Peyer's patch (tissue), 4 donors: ENCODE measurements at places on chromosomes 1 and 21. TPM values are rescaled to one million over a fixed set of nuclear protein-coding genes. Genes with fewer than 3 reads are reported as not detected.

BCAS2 gene
- total RNA-seq: 21.5 TPM

DNA sequence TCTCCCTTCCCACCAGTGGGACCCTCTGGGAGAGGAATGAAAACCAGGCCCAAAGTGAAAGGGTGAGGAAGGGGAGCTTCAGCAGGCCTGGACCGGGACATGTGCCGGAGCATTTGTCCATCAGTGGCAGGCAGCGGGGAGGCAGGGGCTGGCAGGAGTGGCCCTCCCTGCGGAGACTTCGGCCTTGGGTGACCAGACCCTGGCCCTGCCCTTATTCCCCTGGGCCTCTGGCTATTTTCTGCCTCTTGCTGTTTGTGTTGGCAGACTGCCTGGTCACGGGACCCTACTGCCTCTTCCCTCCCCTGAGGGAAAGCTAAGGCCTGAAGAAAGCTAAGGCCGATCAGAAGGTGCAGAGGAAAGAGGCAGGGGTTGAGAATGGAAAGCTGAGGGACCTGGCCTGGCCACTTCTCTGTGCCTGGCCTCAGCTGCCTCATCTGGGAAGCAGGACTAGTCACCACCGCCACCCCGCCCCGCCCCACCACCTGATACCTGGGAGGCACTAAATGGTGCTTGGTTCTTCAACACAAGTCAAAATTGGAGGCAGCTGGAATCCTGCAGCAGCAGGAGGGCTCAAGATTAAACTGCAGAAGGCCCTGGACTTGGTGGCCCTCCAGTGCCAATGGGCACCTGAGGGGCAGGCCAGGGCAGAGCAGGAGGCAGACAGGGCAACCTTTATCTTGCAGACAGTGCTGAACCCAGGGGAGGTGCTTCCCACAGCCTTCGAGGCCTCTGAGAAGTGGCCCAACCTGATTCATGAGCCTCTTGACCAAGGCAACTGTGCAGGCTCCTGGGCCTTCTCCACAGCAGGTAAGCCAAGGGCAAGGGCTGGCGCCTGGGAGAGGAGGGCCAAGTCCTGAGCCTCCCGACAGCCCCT, 7.9 kb downstream of the TINAGL1 start:
- DNase-seq: no peak
- H3K4me1 ChIP-seq: no peaks in the 10 kb centered on the region
- no peak overlapping the region for H3K4me3 ChIP-seq

- H3K4me1 ChIP-seq: no peaks in the 10 kb centered on the region
- H3K4me3 ChIP-seq: no peak overlapping the region
- no peak for DNase-seq
- H3K36me3 ChIP-seq: no peaks in the 10 kb centered on the region
- no peak overlapping the region for H3K27ac ChIP-seq
Observed at GRCh38 chr1:7008975-7009740, 223.9 kb downstream of the CAMTA1 start.

GRCh38 chr1:88998716-88999115, 6.3 kb upstream of the KYAT3 start:
- H3K27me3 ChIP-seq: no peaks in the 10 kb centered on the region
- H3K4me1 ChIP-seq: peaks cover under 1% of the 10 kb centered on the region
- H3K27ac ChIP-seq: no peak overlapping the region

GRCh38 chr1:30037251-30038118, 685.9 kb downstream of the MATN1 start:
- H3K4me3 ChIP-seq: no peak overlapping the region
- H3K27ac ChIP-seq: no peak overlapping the region
- no peaks in the 10 kb centered on the region for H3K36me3 ChIP-seq
- no peak for DNase-seq
- no peaks in the 10 kb centered on the region for H3K4me1 ChIP-seq
- H3K27me3 ChIP-seq: no peaks in the 10 kb centered on the region

- no peak overlapping the region for H3K4me3 ChIP-seq
- H3K4me1 ChIP-seq: no peaks in the 10 kb centered on the region
- no peak for DNase-seq
- H3K27me3 ChIP-seq: no peaks in the 10 kb centered on the region
Observed at GRCh38 chr1:87358219-87358618, 29.5 kb downstream of the LMO4 start.

DNA sequence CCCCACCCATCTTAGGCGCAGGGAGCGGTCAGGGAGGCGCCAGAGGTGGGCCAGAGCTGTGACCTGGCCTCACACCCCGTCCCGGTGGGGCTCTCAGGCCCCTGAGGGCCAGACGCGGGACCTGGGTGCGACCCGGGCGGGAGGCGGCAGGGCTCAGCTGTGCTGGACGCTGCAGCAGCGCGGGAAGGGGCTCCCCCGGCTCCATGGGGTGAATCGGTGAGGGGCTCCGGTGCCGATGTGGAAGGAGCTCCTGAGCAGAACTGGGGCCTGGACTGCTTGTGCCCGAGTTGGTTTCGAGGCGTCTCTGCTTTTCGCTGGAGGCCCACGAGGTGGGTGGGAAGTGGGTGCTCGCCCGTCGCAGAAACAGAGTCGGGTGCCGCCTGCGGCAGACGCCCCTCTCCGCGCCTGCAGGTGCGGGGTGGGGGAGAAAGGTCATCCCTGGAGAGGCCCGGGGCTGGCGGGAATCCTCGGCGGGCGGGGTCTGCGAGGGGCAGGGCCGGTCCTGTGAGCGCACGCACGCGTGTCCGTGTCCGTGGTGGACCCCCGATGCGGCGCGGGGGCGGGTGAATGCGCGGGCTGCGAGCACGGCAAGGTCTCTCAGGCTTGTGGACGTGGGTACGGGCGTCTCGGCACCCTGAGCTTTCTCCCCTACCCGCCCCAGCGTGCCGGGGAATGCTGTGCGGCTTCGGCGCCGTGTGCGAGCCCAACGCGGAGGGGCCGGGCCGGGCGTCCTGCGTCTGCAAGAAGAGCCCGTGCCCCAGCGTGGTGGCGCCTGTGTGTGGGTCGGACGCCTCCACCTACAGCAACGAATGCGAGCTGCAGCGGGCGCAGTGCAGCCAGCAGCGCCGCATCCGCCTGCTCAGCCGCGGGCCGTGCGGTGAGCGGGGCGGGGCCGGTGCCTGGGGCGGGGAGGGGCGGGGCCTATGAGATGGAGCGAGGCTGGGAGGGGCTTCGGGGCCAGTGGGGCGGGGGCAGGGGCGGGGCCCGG, 20.4 kb downstream of the AGRN start:
- H3K36me3 ChIP-seq: no peaks in the 10 kb centered on the region
- H3K27me3 ChIP-seq: no peaks in the 10 kb centered on the region
- peaks cover 6% of the 10 kb centered on the region for H3K4me1 ChIP-seq

DNA sequence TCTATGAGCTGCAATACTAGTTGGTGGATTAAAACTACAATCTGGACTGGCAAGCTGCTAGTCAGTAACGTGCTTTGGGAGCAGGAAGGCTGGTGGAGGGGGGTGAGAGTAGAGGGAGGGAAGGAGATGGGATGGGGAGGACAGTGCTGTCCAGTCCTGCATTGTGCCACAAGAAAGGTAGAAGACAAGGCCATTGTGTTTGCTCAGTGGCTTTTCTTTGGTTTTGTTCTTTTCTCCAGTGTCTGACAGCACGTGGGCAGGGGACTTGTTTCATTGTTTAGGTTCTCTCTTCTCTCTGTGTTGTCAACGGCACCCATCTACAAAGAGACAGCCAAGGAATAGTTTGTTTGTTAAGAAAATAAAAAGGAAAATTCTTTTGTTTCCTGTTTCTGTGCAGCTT, 362.8 kb upstream of the PLXNA2 start:
- no peak for DNase-seq
- H3K4me3 ChIP-seq: no peak overlapping the region
- H3K36me3 ChIP-seq: no peaks in the 10 kb centered on the region
- H3K27ac ChIP-seq: no peak overlapping the region
- H3K4me1 ChIP-seq: no peaks in the 10 kb centered on the region

DNA sequence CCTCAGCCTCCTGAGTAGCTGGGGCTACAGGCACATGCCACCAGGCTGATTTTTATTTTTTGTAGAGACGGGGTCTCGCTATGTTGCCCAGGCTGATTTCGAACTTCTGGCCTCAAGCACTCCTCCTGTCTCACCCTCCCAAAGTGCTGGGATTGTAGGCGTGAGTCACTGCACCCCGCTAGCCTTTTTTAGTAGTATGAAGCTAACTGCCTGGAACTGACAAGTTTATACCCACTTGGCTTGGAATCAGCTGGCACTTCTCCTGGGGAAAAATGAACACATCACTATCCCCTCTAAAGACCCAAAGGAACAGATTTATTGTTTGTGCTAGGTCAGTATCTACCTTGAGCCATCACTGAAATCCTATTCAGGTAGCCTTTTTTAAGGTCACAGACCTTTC, 19.0 kb downstream of the TMEM63A start:
- H3K36me3 ChIP-seq: no peaks in the 10 kb centered on the region
- no peak overlapping the region for H3K4me3 ChIP-seq
- H3K4me1 ChIP-seq: peaks cover 3% of the 10 kb centered on the region
- H3K27me3 ChIP-seq: no peaks in the 10 kb centered on the region
- DNase-seq: no peak

- H3K27ac ChIP-seq: no peak overlapping the region
- no peaks in the 10 kb centered on the region for H3K4me1 ChIP-seq
- H3K36me3 ChIP-seq: no peaks in the 10 kb centered on the region
Observed at GRCh38 chr1:4018466-4019146, 118.5 kb upstream of the C1orf174 start.
